Inflammatory macrophage treated with lipopolysaccharide for 1 hour (primary cell): ENCODE measurements at places on chromosomes 16 and 17.

GRCh38 chr16:46828292-46828691 is 2.7 kb downstream of the C16orf87 start:
- no peak for DNase-seq

DNA sequence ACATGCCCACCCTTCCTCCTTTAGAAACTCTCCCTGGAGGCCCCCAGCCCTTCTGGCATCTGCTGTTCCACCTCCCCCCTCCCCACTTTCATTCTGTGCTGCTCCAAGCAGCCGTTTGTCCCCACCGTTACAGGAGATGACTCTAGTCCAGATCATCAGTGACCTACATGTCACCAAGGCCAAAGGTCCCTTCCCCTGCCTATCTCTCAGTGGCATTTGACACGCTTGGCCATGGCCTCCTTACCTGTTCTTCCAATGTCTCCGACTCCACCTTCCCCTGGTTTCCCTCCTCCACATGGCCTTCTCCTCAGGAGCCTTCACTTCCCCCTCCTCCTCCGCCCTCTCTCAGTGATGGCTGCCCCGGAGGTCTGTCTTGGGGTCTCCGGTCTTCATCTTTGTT is 9.4 kb downstream of the TMEM92 start:
- no peak for DNase-seq

GRCh38 chr16:31242206-31242605 is 17.6 kb upstream of the ITGAM start:
- DNase-seq, result peak; percentile 63

GRCh38 chr17:799261-799660 is 17.1 kb downstream of the MRM3 start:
- DNase-seq, result no peak

DNA sequence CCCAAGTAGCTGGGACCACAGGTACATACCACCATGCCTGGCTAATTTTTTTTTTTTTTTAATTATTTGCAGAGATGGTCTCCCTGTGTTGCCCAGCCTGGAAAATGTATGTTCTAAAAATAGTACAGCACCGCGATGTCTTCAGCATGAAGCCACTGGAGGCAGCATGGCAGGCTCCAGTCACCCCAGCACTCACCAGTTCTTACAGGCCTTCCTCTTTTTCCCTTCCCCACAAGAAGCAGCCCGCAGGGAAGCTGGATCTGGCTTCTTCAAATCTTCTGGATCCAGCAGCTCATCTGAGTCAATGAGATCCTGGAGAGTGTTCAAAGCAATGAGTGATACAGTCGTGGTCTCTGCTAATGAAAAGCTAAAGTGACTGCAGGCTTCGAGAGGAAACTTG is 16.2 kb downstream of the CIAPIN1 start:
- peak; percentile 12 for DNase-seq

DNA sequence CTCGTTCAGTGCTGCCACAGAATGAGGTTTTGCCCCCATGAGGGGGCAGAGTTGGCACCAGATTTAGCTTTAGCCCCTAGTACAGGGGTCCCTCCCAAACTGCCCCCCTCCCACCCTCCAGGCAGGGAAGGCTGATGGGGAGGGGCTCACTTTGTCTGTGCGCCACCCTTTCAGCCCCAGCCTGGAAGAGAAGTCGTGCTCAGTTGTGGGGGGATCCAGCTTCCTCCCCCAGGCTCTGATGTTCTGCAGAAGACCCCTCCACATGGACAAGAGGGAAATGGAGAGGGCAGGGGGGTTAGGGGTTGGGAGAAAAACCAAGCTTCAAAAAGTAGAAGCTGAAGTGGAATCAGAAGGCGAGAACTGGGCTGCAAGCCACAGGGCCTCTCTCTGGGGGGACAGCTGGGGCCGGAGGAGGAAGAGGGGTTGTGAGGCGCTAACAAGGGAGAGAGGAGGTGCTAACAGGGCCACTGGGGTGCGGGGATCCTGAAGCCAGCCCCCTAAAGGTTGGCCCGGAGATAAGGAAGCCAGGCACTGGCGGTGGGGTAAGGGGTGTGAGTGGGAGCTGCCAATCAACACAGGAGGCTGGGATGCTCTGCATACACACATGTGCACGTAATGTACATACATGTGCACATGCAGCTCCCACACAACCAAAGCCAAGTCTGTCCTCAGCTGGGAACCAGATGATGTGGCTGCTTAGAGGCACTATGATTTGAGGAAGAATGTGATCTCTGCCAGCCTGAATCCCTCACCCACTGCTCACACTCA is 7.0 kb upstream of the TMEM92 start:
- no peak for DNase-seq

DNA sequence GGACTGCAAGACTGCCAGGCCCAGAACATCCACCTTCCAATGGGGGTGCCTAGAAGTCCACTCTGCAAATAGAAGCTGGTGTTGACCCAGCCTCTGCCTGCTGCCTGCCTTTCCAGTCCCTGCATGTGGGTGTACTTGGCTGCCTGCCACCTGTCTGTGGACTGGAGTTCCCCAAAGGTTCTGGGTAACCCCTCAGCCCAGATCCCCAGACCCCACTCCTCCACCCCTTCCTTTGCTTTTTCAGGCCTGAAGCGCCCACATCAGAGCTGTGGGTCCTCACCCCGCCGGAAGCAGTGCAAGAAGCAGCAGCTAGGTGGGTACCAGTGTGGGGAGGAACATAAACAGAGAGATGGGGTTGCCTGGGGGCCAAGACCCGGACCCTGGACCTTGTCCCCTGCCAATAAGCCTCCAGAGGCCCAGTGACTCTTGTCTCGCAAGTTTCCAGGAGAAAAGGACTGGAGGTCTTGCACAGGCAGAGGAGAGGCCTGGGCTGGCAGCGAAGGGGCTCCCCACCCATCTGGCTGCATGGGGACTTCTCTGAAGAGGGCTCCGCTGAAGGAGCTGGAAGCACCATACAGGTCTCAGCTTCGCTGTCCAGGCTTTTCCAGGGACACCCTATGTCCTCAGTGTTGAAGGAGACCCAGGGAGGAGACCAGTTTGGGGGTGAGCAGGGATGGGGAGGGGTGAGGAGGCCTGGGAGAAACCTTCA is 34.3 kb downstream of the NLRC5 start:
- DNase-seq, result no peak

GRCh38 chr16:68640972-68641371 is 4.1 kb upstream of the CDH3 start:
- no peak for DNase-seq

GRCh38 chr16:3576211-3576610 is 992 bp downstream of the NLRC3 start:
- DNase-seq, result no peak

DNA sequence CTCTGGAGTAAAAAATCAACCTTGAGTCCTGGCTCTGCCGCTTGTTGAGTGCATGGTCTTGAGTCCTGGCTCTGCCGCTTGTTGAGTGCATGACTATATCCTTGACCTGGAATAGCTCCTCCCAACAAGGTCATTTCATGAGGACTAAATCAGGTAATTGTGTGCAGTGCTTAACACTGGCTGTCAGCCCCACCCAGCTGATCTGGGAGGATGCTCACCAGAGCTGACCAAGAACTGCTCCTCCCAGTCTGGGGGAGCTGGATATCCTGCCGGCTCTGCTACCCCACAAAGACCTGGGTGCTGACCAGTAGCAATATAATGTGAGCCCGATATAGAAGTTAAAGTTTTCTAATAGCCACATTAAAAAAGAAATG is 20.7 kb upstream of the LGALS9 start:
- no peak for DNase-seq

DNA sequence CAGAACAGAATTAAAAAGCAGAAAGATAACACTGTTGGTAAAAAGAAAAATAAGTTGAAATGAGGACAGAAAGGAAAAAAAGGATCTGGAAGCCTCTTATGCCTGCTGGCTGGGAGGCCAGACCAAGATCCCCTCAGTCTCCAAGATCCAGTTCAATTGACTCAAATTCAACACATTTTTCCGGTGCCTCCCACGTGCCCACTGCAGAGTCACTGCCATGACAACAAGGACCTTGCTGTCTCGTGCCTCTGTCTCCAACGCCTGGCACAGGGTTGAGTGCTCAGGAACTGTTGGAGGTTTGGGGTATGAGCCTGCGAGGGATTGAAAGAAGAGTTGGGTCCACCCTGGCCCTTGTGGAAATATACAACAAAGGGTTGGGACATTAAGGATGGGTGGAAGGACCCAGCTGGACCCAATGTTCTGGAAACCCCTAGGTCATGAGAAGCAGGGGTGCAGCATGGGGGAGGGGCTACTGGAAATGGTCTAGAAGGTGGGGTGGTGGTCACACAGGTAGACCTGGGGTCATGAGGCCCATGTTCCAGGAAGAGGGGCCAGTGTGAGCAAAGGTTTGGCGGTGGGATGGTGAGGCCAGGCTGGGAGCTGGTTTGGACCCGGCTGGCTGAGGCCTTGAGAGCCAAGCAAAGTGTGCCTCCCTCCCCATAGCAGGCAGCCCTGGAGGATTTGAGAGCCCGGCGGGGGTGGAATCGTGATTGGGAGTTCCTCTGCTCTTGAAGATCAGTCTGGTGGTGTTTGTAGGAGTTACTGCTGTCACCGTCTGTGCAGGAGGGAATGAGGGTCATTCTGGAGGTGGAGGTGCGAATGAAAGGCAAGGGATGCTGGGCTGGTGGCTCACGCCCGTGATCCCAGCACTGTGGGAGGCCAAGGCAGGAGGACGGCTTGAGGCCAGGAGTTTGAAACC is 1.3 kb downstream of the IL34 start:
- DNase-seq, result no peak

DNA sequence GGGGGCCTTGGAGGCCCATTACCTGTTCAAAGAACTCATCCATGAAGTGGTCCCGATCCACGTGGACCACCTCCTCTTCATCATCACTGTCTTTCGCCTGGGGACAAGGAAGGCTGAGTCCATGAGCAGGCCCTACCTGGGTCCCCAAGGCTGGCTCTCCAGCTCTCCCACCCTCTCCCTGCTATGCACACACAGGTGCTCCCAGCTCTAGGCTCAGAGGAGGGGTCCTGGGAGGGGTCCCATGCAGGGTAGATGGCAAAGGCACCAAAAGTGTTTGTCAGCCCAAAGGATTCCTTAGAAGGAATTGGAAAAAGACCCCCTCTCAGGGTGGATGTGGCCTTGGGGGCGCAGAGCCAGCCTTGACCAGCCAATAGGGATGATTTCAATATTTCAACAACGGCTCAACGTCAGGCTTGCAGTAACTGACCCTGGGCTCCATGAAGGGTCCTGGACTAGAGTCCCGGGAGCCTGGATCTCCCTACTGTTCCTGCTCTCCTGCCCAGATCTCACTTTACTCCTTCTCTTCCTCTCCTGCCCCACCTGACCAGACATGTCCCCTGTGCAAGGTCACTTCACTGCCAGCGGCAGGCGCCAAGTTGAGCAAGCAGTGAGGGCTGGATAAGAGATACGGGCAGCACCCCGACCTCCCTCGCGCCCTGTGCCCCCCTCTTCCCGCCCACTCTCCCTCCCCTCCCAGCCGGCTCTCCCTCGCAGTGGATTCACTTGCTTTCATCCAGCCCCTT is 8.8 kb downstream of the STX1B start:
- no peak for DNase-seq

- DNase-seq, result no peak
Measured at GRCh38 chr17:32933881-32934280, 5.9 kb downstream of the TMEM98 start.

DNA sequence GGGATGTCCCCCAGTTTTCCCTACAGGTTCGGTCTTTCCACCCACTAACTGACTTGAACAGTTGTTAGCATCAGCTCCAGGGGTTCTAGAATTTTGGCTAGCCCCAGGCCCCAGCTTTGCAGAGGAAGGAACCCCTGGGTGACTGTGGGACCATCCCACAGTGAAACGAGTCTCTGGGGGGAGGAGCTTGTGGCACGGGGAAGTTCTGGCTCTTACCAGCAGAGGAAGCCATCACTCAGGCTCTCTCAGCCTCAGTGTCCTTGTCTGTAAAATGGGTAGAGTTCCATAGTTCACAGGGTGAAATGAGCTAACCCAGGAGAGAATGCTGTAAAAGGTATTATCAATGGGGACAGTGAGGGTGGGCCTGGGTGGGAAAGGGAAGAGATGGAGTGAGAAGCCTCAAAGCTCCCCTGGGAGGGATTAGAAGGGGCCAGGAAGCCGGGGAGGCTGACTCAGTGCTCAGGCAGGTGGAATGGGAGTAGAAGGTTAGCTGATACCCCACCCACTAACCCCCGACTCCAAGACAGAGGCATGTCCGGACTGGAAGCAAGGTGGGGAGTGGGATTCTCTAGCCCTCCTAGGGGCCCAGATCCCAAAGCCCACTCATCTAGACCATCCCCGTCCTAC is 30.9 kb upstream of the CDC42EP4 start:
- DNase-seq, result no peak

GRCh38 chr16:84183911-84184591 is 2.8 kb downstream of the TAF1C start:
- no peak for DNase-seq

GRCh38 chr16:56851671-56852400 is 13.2 kb upstream of the SLC12A3 start:
- DNase-seq, result no peak

GRCh38 chr17:57459286-57459915 is 203.1 kb downstream of the MSI2 start:
- DNase-seq, result peak; percentile 70

DNA sequence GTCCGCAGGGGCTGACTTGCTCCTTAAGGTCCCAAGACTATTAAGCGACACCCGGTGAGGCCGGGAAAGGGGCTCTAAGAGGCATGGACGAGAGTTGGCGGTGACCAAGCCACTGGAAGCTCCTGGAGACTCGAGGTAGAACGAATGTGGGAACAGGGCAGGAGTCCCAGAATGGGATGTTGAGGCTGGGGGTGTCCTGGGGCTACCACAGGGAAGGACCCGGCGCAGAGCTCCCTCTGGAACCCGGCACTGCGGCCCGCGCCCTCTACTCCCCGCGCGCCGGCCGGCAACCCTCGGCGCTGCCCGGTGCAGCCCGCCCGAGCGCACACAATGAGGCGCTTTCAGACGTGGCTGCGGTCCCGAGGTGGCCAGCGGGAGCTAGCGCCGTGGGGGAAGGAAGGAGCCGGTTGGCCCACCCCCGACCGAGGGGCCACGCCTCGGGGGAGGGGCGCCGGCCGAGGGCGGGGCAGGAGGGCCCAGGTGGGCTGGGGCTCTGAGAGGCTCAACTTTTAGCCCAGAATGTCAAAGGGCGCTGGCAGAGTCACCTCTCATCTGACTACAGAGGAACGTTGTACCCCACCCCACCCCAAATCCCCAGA is at the start of gene CHST6:
CHST6 (minus strand) TSS at position 366 of the 599 bp plus-strand sequence. CDS start 15,613 bp downstream, outside the sequence.
- DNase-seq, result peak; percentile 35

DNA sequence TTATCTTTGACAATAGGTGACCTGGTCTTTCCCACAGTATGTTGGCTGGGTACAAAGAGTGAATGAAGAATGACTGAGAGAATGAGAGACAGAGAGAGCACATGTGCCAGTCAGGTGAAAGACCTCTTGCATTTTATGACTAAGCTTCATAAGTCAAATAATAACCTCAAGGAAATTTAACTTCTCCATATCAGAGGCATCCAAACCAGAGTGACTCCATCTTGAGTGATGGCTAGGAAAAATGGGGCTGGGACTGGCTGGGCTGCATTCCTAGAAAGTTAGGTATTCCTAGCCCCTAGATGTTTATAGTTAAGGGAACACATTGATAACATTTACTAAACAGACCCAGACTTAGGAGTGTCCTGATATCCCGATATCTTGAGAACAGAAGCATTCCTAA is 3.9 kb upstream of the RBL2 start:
- DNase-seq, result no peak
